ENCODE measurements at places on chromosomes 13 and 19. TPM values are rescaled to one million over a fixed set of nuclear protein-coding genes. Genes with fewer than 3 reads are reported as not detected.

The PSG3 gene
- polyA plus RNA-seq = not detected

The PGLYRP2 gene
- polyA plus RNA-seq = not detected

The CEACAM16 gene
- polyA plus RNA-seq = not detected

The ZFP28 gene
- 4.1 TPM for polyA plus RNA-seq

The FCER2 gene
- 0.44 TPM for polyA plus RNA-seq

The SCN1B gene
- 60.5 TPM for polyA plus RNA-seq

The PLK5 gene
- polyA plus RNA-seq = not detected

The ADGRE3 gene
- not detected for polyA plus RNA-seq
